ENCODE measurements at places on chromosomes 6 and 20. TPM values are rescaled to one million over a fixed set of nuclear protein-coding genes. Genes with fewer than 3 reads are reported as not detected.

Gene CHRNA4
- not detected for total RNA-seq

Gene EFCAB8
- total RNA-seq, result under 0.01 TPM

Gene SYNGAP1
- total RNA-seq, result 2.5 TPM

Gene MYT1
- not detected for total RNA-seq

Gene C6orf163
- total RNA-seq, result 1.0 TPM
